Subcutaneous adipose tissue (tissue), 4 donors: ENCODE measurements at places on chromosomes 7 and 10. TPM values are rescaled to one million over a fixed set of nuclear protein-coding genes. Genes with fewer than 3 reads are reported as not detected.

The SAMD9 gene
- 5.9 TPM for total RNA-seq

The CTBP2 gene
- 41.6 TPM for total RNA-seq

The CUBN gene
- total RNA-seq, result 1.9 TPM

The FGFBP3 gene
- total RNA-seq, result 0.88 TPM

The SFTPA1 gene
- total RNA-seq, result not detected

The CLRN3 gene
- not detected for total RNA-seq

The PRKG1 gene
- total RNA-seq, result 9.8 TPM

The LBX1 gene
- total RNA-seq, result not detected

The TRIM50 gene
- total RNA-seq, result 0.34 TPM

The ZNF467 gene
- 5.3 TPM for total RNA-seq

The LLCFC1 gene
- not detected for total RNA-seq

The EPDR1 gene
- total RNA-seq, result 53.5 TPM

The ANKRD2 gene
- total RNA-seq, result not detected

The EEPD1 gene
- total RNA-seq, result 22.2 TPM

The FXYD4 gene
- not detected for total RNA-seq

The HOXA2 gene
- total RNA-seq, result 0.88 TPM

The SPDYE1 gene
- not detected for total RNA-seq

The CDC14C gene
- total RNA-seq, result not detected
